ENCODE measurements at places on chromosomes 11 and 22.

- DNase-seq = no peak
These were observed 14.4 kb downstream of the UFD1 start for GRCh38 chr22:19464546-19464945.

GRCh38 chr11:103978616-103979595, 57.5 kb upstream of the DDI1 start:
- DNase-seq = no peak

DNA sequence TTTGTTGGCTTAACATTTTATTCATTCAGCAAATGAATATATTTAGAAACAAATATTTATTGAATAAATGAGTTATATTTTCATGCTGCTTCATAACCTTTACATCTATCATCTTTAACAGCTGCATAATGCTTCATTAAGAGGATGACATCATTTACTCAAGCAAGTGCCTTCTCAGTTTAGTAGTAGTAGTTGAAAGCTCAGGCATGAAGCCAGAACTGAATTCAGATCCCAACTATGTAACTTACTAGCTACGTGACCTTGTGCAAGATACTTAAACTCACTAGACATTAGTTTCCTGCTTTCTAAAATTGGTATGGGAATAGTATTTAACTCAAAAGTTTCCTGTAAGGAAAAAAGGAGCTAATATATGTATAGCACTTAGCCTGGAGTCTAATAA, 90.3 kb downstream of the TMPRSS5 start:
- DNase-seq = no peak

DNA sequence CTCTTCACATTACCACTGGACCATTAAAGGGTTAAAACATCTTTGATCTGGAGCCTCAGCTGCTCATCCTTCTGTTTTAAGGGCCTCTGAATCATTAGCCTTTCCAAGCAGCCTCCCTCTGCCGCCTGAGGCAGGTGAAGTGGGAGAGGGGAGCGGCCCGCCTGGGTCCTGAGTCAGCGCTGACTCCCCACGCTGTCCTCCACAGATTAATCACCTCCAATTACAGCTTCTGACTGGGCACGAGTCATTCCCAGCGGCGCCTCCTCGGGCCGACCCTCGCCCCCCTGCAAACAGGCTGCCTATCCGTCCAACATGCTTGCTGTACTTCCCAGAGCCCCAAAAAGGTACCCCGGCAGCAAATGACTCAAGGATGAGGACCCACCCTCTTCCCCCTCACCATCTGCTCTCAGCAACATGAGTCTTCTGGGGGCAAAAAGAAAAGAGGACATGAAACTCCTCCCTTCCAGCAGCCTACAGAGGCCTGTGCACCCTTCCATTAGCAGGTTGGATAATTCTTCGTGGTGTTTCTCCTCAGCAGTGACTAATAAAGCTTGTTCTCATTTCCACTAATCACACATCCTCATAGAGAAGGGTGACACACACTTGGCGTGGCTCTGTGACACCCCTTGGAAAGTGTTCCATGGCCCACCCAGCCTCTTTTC, 44.3 kb upstream of the JAM3 start:
- DNase-seq = no peak

GRCh38 chr11:13298765-13299164, 21.2 kb downstream of the BMAL1 start:
- no peak for DNase-seq

GRCh38 chr11:45523760-45524159, 141.7 kb downstream of the CHST1 start:
- no peak for DNase-seq

DNA sequence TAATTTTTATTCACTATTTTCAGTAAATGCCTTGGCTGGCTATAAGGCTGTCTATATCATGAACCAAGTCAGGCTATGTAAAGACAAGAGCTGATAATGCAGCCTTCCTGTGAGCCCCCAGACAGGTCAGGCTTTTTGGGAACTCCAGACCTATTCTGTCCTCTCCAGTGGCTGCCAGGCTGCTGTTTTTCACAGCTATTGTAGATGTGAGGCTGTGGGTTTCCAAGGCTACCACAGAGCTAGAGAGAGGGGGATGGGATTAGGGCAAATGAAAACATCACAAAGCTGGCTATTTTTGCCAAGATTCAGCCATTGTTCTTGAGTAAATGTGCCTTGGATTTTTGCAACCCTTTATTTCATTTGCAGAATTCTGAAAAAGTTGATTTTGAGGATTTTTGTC, 55.7 kb upstream of the SORL1-AS1 start:
- DNase-seq = peak; percentile 18

GRCh38 chr11:129191649-129192048, 476 bp downstream of the ARHGAP32 start:
- DNase-seq = no peak
